Hematopoietic multipotent progenitor cell treated with erythropoietin and hydrocortisone succinate and interleukin-3 and kit ligand, for 4 days (in vitro differentiated cells): ENCODE measurements at places on chromosomes 5 and 9.

DNA sequence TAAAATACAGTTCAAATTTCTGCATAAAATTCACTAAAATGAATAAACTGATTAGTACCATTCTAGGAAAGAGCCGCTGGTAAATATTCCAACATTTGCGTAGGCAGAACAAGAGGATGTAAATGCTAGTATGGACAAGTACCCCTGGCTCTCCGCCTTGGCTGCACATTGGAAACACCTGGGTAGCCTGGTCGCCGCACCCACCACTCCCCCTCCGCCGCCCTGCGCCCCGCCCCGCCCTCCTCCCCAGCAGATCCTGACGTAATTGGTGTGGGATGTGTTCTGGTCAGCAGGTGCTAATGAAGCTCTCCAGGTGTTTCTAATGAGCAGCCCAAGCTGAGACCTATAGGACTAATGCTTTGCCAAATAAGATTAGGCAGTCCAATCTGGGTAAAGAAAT lies 225.7 kb downstream of the FRMD3 start:
- DNase-seq = no peak

DNA sequence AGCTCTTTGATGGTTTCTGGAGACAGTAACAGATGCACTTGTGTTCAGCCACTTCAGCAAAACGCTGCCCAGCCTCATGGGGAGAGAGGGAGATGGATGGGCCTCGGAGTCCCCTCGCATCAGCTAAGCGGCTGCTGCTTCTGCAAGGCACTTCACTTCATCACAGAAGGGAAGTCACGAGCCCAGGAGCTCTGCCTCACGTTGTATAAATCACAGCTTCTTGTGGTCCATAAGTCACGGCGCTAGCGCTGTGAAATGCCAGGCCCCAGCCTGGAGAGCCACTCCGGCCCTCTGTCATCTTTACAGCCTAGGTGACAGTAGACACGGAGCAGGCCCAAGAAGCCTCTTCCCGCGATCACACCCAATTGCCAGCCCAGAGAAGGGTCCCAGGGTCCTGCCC lies 23.4 kb downstream of the DBH start:
- no peak for DNase-seq

DNA sequence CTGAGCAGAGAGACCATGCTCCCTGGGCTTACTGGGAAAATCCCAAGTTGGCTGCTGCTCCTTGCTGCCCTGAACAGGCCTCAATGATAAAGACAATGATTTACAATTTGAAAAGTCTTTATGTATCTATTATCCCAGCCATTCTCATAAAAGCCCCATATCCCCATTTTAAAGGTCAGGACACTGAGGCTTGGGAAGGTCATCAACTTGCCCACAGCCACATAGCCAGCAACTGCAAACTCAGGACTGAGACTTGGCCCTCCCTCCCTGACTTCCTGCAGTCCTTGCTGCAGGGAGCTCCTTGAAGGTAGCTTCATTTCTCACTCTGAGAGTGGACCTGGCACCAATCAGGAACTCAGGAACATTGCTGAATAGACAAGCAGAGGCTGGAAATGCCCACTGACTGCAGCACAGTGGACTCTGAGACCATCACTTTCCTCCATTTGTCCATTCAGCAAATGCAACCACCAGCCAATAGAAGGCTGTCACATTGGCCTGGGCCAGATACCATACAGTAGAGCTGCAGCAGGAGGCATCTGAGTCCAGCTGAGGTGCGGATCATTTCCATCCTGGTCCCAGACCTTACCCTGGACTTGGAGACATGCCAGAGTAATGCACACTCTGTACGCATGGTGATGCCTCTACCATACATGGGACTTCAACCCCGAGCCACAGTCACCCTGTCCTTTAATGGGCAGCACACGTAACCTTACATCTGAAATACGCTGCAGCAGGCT lies 18.3 kb downstream of the TNIP1 start:
- no peak for DNase-seq

DNA sequence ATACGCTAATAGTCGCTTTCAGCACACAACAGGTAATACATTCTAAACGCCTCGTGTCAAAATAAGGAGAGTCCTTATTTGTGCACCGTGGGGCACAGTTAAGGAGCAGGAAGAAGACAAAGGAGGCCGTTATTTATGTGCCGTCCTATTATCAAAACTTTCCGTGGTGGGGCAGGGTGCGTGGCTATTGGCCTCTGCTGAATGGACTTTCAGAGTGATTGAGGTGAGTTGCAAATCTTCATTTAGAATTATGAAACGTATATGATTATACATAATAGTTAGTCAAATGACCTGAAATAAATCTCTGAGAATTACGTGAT lies 833 bp downstream of the C5orf24 start:
- DNase-seq = peak; percentile 68

GRCh38 chr9:68546596-68547390 lies 6.1 kb upstream of the TMEM252 start:
- peak; percentile 69 for DNase-seq

GRCh38 chr5:37938076-37938852 lies 98.4 kb upstream of the GDNF start:
- no peak for DNase-seq
